ENCODE measurements at places on chromosomes 2 and 18.

DNA sequence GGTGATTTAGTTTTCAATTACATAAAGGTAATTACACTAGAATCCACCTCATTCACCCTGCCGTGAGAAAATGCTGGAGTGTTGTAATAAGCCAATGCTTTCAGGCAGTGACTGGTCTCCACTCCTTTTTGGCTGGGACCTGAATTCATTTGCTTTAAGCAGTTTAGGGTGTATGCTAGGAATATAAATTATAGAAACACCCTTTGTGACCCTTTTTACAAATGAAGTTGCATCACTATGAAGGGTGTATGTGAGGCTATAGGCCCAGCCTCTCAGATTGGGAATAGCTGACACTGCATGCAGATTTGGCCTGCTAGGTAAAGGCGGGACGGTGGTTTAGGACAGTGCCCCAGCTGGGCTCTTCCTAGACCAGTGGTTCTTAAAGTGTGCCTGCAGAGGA is 50.8 kb upstream of the NFE2L2 start:
- peak; percentile 75 for DNase-seq

GRCh38 chr2:138782383-138782782 is 2.2 kb upstream of the NXPH2 start:
- no peak for DNase-seq

DNA sequence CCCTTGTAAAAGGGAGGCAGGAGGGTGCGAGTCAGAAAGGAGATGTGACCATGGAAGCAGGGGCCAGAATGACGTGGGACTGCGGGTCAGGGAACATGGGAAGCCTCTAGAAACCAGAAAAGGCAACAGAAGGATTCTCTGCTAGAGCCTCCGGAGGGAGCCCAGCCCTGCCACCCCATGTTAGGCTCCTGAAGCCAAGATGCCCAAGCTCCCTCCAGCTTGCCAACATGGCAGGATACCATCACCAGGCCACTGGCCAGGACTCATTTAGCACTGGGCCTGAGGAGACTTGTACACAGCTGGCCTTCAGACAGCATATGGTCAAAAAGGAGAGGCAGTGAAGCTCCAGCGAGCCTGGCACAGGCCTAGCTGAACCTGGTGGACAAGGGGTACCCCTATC is 5.6 kb downstream of the TMEM247 start:
- DNase-seq, result no peak

GRCh38 chr2:40625849-40626248 is 174.0 kb upstream of the SLC8A1 start:
- peak; percentile 57 for DNase-seq

- no peak for DNase-seq
These were observed 804.5 kb downstream of the TDRD15 start for GRCh38 chr2:21928292-21928691.

GRCh38 chr2:210199186-210199765 is 26.0 kb downstream of the ACADL start:
- DNase-seq, result peak; percentile 48

DNA sequence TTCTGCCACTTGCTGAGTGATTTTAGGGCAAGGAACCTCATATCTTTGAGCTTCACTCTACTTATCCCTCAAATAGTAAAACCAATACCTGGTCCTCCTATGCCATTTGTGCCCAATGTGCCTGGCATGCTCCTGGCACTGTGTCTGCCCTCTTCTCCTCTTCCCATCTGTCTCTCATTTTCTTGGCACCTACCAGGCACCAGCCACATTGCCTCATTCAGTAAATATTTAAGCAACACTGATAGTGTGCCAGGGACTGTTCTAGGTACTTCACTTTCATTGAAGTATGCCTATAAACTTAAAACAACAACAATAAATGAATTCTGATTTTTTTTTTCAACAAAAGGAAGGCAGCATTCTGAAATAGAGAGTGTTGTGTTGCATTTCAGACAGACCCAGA is 15.1 kb upstream of the BOD1L2 start:
- DNase-seq, result peak; percentile 17
